ENCODE measurements at places on chromosomes 1 and 21.

DNA sequence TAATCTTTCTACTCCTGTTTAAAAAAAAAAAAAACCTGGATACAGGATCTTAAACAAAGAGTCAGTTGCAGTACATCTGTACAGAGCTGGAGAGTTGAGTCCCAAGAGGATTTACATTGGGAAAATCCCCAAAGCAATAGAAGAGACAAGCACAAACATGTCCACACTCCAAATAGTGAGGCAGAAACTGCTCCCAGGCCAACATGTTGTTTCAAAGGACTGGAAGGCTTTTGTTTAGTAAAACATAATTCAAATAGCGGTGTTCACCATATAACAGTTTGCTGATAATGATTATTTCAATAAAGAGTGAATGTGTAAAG lies 425.4 kb downstream of the ADGRL2 start:
- no peak for DNase-seq

DNA sequence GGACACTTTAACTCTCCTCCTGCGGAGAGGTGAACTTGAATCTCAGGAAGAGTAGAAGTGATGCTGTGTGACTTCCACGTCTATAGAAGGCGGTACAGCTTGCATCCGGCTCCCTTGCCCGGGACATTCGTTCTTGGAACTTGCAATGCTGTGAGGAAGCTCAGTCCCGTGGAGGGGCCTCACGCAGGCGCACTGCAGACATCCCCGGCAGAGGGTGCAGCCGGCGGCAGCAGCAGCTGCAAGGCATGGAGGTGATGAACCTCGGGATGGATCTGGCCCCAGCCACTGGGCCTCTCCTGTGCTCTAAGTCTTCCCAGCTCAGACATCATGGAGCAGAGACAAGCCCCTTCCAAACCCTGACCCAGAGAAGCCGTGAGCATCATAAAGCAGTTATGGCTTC lies 61.8 kb upstream of the SOD1 start:
- DNase-seq = no peak

GRCh38 chr1:237817277-237817676 lies 73.4 kb downstream of the ZP4 start:
- DNase-seq = no peak

- peak; percentile 54 for DNase-seq
These were observed 188.1 kb upstream of the RGS18 start for GRCh38 chr1:191970116-191970515.

DNA sequence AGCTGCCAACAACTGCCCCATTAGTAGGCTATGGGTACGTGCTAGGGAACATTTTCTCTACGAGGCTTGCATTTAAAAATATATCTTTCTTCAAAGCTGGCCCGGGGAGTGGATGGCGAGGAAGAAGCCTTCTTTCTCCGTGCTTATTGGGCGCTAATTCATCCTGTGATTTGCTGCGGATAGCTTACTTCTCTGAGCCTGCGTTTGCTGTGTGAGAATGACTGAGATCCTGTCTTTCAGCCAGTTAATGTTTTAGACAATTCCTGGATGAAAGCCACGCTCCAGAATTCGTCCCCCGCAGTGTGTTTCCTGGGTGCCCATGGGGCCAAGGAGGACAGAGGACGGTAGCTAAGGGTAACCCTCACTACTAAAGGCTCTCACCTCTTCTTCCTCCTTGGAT lies 57.8 kb upstream of the TARBP1 start:
- DNase-seq = peak; percentile 48

GRCh38 chr1:187143783-187144182 lies 315.0 kb downstream of the PLA2G4A start:
- no peak for DNase-seq

All from tongue (tissue), 3 donors.